ENCODE measurements at places on chromosomes 1 and 21.

- DNase-seq: no peak
Measured at GRCh38 chr1:10852018-10852417, 55.6 kb upstream of the CASZ1 start.

- no peak for DNase-seq
Measured at GRCh38 chr1:98327220-98327861, 334.2 kb upstream of the SNX7 start.

- DNase-seq: no peak
Measured at GRCh38 chr1:230191079-230191804, 124.2 kb downstream of the GALNT2 start.

- DNase-seq: no peak
Measured at GRCh38 chr1:49576327-49576901, 447.3 kb downstream of the AGBL4 start.

DNA sequence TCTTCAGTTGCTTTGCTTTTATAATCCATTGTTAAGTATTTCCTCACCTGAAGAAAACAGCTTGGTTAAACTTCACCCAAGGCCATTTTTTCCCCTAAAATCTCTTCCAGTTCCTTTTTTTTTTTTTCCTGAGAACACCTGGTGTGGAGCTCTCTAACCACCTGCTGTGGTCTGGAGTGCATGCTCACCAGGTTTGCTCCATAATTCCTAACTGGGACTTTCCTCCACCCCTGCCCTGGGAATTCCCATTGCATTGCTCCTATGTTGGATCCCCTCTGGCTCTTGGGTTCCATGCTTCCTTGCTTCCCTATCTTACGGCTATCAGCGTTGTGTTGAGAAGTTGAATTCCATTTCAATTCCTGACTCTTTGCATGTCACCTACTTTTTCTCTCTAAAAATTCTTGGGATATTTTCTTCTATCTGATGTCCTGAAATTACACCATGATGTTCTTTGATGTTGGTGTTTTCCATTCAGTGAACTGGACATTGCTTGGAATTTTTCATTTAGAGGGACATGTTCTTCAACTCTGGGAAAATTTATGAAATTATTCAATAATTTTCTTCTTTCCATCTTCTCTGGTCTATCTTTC is 19.6 kb upstream of the DYRK1A start:
- DNase-seq: no peak

GRCh38 chr1:1997576-1997975 is 6.0 kb downstream of the CFAP74 start:
- DNase-seq: no peak

- no peak for DNase-seq
Measured at GRCh38 chr1:21206117-21206516, 29.4 kb upstream of the EIF4G3 start.

DNA sequence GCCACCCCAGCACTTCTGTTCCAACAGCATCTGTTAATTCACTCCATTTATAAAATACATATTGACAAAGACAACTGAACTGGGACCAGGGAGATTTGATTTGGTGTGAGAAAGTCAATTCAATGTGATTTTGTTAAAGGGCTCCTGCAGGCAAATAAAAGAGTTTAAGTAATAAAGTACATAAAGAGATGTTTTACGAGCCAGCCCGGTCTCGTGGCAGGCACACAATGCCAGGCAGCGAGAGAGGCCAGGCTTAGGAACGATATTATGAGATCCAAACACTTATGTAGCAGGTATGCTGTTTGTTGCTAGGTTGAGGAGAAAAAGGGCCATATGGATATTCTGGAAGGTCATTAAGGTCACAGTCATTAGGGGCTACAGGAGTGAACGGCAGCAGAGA is 227.1 kb downstream of the KCTD3 start:
- DNase-seq: no peak

DNA sequence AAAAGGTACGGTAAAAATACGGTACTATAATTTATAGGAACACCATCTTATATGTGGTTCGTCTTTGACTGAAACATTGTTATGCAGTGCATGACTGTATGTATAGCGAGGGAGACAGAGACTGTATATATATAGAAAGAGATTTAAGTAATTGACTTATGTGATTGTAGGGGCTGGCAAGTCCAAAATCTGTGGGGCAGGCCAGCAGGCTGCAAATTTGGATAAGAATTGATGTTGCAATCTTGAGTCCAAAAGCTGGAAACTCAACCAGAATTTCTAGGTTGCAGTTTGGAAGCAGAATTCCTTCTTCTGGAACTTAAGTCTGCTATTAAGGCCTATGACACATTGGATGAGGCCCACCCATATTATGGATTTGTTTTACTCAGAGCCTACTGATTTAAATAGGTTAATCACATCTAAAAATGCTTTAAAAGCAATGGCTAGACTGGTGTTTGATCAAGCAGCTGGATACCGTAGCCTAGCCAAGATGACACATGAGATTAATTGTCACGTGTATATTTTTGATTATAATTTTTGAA is 42.0 kb downstream of the LAMC1 start:
- no peak for DNase-seq

DNA sequence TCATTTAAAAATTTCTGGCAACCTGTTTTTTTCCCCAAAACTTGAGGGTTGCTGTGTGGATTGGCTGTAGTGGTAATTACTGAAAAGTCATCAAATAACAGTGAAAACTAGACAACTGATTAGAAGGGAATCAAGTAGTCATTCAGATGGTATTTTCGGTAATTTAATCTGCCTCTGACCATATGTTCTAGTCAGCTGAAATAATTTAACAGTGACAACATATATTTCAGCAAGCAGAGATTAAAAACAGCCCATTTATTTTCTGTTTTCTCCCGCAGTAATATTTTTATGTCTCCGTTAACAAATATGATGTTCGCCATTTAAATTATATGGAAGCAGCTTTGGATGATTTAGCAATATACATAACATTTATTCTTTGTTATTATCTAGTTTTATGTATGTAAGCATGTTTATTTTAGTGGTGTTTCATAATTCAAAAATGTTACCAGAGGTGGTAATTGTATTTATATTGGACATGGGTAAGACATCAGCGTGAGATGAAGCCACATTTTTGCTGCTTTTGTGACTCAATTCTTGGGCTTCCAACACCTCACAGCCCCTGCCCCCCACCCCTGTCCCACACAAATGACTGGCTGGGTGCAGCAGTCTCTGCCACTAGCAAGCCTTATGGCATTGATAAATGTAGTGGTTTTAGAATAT is 104.4 kb downstream of the GALNT2 start:
- DNase-seq: no peak

- no peak for DNase-seq
Measured at GRCh38 chr1:9108056-9108665, 20.7 kb downstream of the GPR157 start.

- no peak for DNase-seq
Measured at GRCh38 chr1:29379443-29380073, 143.2 kb downstream of the PTPRU start.

GRCh38 chr1:42860339-42861013 is 14.1 kb downstream of the ZNF691 start:
- DNase-seq: no peak

DNA sequence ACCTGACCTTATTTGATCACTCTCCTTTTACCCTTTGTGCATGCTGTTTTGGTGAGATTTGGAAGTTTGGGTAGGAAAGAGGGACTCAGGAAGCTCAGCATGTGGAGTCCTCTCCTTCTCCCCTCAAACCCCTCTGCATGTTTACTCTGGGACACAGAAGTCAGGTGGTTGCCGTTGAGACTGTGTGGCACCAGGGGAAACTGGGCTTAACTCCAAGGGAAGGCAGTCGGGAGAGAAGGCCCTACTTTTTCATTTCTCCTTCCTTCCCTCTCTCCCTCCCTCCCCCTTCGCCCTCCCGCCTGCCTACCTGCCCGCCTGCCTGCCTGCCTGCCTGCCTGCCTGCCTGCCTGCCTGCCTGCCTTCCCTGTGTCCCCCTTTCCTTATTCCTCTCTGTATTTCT is 34.8 kb upstream of the TTC22 start:
- DNase-seq: no peak

- no peak for DNase-seq
Measured at GRCh38 chr1:189131576-189131975, 1346.1 kb downstream of the BRINP3 start.

DNA sequence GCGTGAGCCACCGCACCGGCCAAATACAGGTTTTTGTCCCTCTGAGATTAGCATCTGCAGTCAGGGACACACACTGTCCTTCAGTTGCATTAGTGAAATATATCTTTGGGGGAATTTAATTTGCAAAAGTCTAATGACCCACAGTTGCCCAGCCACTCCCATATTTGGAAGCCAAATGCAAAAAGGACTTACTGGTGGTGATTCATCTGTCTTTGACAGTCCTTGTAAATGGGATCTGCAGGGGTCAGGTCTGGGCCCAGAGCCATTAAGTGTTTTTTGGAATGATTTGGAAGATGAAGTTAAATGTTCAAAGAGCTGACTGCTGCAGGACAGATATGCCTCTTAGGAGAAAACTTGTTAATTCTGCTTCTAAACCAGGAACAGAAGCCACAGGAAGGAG is 44.6 kb upstream of the DNASE2B start:
- DNase-seq: no peak
